ENCODE measurements at places on chromosomes 13 and 19.

DNA sequence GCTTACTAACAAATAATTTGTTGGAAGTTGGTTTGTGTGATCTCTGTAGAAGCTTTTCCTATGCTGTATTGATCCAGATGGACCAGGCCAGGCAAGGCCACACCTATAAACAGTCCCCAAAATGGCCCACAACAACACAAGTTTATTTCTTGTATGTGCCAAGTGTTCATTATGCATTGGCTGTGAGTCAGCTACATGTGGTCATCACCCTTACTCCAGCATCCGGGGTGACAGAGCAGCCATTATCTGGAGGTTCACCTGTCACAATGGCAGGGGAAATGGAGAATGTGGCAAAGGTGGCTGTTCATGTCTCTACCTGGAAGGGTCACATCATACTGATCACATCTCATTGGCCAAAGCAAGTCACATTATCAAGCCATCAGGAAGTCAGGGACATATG, 164.3 kb downstream of the DCT start:
- no peak for DNase-seq

- DNase-seq: no peak
Measured at GRCh38 chr13:42607546-42607945, 33.6 kb downstream of the TNFSF11 start.

- DNase-seq: no peak
Measured at GRCh38 chr13:42685751-42686150, 95.6 kb upstream of the FAM216B start.

GRCh38 chr13:51714663-51715168, 89.2 kb downstream of the DHRS12 start:
- peak; percentile 37 for DNase-seq

DNA sequence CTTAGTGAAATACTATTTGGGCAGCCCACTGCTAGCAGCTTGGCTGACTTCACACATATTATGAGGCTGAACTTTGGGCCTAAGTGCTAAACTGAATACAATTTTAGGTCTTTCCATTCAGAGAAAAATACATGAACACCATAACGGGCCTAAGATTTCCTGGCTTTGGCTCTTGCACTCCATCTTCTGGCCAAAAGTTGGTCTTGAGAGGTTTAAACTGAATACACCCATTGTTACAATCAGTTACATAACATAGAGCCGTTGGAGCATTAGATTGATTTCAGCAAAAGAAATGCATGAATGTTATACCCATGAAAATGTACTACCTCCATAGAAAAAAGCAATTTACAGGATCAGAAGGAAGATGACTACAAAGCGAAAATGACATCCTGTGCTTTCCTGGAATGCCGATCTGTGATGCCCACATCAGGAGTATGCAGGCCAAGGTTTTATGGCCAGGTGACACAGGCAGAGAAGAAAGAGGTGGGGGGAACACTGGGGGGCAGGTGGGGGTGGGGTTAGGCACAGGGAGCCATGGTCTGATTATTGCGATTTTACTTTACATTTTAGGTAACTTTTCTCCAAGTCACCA, 11.1 kb upstream of the SHISA2 start:
- DNase-seq: no peak

DNA sequence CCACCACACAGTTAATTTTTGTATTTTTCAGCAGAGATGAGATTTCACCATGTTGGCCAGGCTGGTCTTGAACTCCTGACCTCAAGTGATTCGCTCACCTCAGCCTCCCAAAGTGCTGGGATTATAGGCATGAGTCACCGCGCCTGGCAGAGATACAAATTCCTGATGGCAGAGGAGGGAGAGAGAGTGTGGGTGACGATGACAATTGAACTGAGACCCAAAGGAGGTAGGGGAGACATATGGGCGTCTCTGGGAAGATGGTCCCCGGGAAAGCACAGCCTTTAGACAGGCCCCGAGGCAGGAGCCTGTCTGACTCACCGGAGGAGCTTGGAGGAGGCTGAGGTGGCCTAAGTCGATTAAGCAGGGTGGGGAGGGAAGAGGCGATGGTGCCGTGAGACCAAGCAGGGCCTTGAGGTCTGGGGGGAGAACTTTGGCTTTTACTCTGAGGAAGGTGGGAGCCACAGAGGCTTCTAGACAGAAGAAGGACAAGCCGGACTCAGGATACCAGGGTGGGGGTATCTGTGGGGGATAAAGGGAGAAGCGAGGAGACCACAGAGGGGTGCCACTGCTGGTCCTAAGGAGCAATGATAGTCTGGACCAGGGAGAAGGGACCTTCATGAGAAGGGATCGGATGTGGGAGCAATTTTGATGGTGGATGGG, 38.2 kb downstream of the ARRDC2 start:
- DNase-seq: peak; percentile 87

GRCh38 chr19:44756089-44756562, 7.6 kb downstream of the BCL3 start:
- DNase-seq: peak; percentile 81

GRCh38 chr13:53104136-53104535, 75.5 kb downstream of the OLFM4 start:
- no peak for DNase-seq

DNA sequence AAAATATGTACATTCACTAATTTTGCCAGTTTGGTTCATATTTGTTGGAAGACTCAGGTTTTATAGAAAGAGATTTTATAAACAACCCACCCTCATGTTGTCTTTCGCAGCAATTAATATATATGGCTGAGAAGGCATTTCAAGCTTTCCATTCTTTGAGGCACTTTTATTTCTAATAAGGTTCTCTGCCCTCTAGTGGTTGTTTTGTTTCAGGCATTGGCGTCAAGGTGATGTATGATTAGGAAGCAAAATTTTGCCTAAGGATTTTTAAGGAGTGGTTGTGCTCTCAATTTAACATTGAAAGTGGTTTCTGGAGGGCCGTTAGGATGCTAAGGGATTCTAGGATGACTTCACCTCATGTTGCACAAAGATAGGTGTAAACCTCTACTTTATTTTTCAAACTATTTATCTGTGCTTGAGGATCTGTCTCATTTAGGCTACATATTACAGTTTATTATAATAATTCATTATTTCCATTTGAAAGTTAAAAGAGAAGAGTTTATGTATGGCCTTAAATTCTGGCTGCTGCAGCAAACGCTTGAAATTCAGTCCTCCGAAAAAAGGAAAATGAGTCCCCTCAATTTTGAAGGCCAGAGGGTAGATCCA, 35.9 kb downstream of the OXGR1 start:
- DNase-seq: no peak

GRCh38 chr13:99302637-99303505, 4.3 kb downstream of the GPR183 start:
- DNase-seq: peak; percentile 25

GRCh38 chr19:11332822-11333221, 6.6 kb downstream of the RAB3D start:
- no peak for DNase-seq

DNA sequence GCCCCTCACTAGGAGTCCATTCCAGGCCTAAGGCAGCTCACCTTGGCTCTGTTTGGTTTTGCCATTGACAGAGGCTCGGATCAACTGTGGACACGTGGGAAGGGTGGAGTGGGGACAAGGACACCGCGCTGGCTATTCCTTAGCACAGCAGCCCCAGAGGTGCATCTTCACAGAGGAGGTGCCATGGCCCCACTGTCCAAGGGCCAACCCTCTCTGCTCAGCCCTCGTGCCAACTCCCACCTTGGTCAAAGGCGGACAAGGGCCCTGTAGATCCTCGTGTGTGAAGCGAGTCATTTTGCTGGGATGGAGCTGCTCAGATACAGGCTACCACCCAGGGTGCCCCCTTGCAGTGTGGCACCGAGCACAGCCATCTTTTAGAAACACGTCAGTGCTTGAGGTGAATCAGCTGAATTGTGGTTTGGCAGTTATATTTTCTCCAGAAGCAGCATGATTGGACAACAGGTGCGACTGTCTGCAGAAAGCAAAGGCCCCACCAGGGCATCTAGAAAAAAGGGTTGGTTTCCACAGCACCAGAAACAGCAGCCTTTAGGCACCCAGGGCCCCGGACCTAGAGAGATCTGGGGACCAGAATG, 192.1 kb upstream of the GPR12 start:
- no peak for DNase-seq

GRCh38 chr19:4910594-4911281, 1.4 kb downstream of the UHRF1 start:
- DNase-seq: peak; percentile 91

- DNase-seq: no peak
Measured at GRCh38 chr13:44232774-44233173, 140.8 kb upstream of the SERP2 start.

- DNase-seq: no peak
Measured at GRCh38 chr13:30757026-30757742, 21.8 kb downstream of the ALOX5AP start.

Data from osteoblast (primary cell).